ENCODE measurements at places on chromosomes 7 and 10.
A peak's percentile ranks its signal among the peaks of the same experiment; 100 is the strongest.

- DNase-seq = no peak
Observed at GRCh38 chr10:112160834-112161233, 22.7 kb downstream of the GPAM start.

DNA sequence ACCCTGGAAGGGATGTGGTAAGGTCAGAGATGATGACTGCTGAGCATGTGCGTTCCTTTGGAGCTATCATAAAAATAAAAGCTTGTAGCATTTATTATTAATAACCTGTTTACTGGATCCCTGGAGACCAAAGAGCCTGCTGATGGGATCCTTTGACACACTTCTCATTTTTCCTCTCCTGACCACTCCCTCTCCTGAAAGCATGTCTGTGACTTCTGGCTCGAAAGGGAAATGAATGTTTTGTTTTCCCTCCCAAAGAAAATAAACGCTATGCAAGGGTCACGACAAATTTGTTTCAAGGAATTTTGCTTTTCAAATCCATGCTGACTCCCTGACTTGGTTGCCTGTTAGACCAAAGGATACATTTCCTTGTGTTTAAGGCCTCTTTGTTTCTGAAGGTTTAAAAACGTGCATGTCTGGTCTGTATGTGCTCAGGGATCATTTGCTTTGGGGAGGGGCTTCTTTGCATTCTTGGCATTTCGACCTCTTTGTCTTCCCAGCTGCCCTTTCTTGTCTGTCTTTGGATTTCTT, 185.1 kb upstream of the AGK start:
- no peak for DNase-seq

- no peak for DNase-seq
Observed at GRCh38 chr7:84264396-84264795, 69.8 kb upstream of the SEMA3A start.

DNA sequence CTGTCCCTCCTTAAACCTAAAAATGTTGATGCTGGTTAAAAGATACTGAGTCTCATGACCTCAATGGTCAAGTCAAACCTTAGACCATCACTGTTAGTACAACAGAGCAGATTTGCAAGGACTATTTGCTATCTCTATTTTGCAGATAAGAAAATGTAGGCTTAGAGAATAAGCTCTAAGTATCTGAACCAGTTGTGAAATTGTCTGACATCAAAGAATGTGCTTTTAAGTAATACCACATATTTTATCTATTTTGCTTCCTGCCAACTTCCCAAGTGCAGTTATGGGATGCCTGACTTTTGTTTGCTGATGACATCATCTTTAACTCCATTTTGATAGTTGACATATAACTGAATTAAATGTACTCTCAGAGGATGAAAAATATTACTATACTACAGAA, 83.6 kb upstream of the TMEM106B start:
- DNase-seq = no peak

DNA sequence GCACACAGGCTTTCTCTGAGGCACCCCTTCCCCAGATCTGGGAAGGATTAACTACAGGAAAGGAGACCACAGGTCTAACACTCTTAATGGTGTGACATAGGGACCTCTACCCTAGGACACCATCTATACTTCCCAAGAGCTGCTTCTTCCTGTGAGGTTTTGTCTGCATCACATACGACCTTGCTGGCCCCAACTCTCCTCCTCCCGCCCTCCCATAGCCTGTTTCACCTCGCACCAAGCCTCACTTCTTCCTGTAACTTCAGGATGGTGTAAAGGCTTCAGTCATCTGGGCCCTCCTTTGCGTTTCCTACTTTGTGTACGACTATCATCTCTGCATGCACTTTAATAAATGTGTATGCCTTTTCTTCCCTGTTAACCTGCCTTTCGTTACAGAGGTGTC, 274.3 kb downstream of the KLF6 start:
- DNase-seq = no peak

GRCh38 chr7:90804370-90804769, 208.2 kb downstream of the CDK14 start:
- DNase-seq = no peak

- peak; percentile 63 for DNase-seq
Observed at GRCh38 chr10:45001381-45002148, 842 bp downstream of the ZNF22 start.

DNA sequence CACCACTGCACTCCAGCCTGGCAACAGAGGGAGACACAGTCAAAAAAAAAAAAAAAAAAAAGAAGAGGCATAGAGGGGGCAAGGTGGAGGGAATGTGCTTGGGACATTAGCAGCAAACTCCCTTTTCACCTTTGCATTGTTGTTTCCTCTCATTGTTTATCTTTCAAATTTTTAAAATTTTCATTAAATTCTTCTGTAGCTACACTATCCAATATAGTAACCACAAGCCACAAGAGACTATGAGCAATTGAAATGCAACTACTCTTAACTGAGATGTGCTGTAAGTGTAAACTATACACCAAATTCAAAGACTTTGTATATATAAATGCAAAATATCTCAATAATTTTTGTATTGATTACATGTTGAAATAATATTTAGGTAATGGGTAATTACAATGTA, 43.4 kb downstream of the EBLN1 start:
- DNase-seq = no peak

DNA sequence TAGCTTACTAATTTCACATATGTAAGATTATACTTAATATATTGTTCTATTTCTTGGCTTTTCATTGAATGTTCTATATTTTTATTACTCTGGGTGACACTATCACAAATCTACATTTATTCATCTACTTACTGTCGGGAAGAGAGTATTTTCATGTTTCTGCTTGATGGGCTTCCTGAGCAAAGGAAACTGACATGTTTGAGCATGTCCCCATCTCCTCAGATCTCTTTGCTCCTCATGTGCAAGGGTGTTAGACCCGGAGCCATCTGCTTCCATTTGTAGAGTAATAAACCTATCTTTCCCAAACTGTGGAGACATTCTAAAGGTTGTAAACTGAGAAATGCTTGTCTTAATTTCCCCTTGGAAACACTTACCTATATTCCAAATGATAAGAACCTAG, 103.5 kb downstream of the LSMEM1 start:
- DNase-seq = no peak
